Cerebellar nuclear complex (tissue), 1 donor: ENCODE measurements at places on chromosomes 12 and 14.

- DNase-seq, result no peak
Observed at GRCh38 chr12:92509156-92509738, 193.5 kb upstream of the PLEKHG7 start.

GRCh38 chr12:118649765-118650585, 273.6 kb downstream of the SUDS3 start:
- no peak for DNase-seq

GRCh38 chr12:71440345-71440762, 756 bp downstream of the LGR5 start:
- DNase-seq, result no peak

DNA sequence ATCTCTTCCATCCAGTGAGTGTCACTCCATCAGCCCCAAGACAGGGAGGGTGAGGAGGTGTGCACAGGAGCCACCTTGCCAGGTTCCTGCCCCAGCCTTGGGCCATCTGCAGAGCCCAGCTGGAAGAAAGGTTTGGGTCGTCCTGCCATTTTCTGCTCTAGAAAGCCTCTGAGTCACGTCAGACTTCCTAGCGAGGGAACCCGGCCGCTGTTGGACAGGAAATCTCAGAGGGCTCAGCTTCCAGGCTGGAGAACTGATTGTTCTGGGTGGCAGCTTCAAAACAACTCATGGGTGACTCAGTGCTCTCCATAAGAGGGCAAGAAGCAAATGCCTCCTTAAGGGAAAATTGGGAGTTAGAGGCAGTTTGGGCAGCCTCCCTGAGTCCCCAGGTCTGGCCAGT, 16.6 kb downstream of the HIP1R start:
- DNase-seq, result no peak

- DNase-seq, result no peak
Observed at GRCh38 chr14:26143057-26143456, 454.8 kb downstream of the NOVA1 start.

DNA sequence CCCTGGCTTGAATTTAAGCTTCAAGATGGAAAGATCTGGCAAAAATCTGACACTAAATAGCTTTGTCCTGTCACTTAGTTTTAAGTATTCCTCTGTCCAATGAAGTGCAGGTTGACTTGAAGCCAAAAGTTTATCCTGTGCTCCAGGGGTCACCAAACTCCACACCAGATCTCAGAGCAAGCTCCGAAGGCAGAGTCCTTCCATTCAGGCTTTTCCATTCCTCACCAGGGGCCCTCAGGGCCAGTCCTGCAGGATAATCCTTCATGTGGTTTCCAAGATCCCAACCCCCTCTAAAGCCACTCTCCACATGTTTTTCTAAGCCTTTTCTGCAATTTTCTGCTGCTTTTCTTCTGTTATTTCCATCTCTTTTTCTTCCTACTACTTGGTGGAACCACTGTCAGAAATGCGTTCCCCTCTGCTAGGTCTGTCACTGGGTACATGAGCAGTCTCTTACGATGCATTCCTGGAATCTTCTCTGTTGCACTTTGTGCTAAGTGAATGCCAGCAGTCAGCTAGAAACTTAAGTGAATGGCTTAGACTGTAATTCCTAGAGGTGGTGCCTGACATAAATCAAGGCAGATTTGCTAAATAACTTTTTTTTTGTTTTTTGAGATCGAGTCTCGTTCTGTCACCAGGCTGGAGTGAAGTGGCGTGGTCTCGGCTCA, 251.4 kb downstream of the MSRB3 start:
- no peak for DNase-seq

GRCh38 chr14:95305145-95305544, 14.6 kb downstream of the CLMN start:
- no peak for DNase-seq

GRCh38 chr14:103859416-103860202, 12.2 kb upstream of the PPP1R13B start:
- DNase-seq, result no peak

DNA sequence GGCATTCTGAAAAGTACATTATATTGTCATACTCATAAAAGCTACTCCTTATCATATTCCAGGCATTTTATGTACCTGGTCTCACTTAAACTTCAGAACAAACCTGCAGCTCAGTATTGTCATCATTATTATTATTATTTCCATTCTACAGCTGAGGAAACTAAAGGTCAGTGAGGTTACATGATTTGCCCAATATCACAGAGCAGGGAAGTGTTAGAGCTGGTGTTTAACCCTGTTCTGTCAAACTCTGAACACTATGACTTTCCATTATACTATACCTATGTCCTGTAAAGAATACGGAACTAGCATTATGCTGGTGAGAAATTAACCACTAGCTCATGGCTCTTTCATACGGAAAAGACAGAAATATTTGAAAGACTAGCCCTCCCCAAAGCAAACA, 56.4 kb downstream of the STON2 start:
- no peak for DNase-seq

DNA sequence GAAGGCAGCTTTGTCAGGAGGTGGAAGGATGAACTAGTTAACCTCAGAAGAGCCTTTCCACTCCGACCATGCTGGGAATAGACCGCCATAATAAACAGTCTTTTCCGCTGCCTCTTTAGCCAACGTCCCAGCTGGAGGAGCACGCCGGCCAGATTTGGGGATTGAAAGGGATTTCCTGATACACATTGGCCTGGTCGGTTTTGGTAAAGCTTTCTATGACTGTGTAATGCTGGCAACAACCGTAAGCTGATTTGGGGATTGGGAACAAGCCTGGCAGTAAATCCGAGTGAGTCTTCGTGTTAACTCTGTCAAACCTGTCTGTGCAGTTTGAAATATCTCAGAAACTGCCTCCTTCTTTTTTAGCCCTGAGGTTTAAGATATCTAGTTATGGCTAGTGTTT, 87.0 kb downstream of the DAD1 start:
- DNase-seq, result no peak

- DNase-seq, result no peak
Observed at GRCh38 chr12:120538281-120539156, 4.4 kb downstream of the RNF10 start.

- DNase-seq, result no peak
Observed at GRCh38 chr12:28780096-28780495, 369.0 kb upstream of the FAR2 start.

- DNase-seq, result no peak
Observed at GRCh38 chr14:95332641-95333040, 12.9 kb upstream of the CLMN start.

DNA sequence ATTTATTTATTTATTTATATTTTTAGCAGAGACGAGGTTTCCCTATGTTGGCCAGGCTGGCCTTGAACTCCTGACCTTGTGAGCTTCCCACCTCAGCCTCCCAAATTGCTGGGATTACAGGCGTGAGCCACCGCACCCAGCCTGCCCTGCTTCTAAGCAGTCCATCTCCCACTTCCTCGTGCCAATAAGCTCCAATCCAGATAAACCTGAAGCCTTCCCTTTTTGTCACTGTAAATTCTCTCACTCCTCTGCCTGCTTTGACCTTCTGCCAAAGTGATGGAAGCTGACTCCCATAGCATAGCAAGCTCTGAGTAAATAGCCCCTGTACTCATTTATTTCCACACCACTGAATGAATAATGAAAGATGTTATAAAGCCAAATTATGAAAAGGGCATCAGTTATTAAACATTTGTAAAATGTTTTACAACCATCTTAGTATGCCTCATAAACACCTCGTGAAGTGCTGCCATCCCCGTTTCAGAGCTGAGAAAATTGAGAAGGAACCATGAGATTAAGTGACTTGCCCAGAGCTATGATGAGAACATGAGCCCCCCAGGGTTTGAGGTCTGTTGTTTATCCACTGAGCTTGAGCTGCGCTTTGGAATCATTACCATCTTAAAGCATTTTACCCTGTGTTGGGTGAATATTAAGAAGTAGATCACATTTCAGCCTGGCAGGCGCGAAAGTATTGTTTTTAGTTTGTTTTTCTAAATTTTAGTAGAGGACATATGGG, 30.4 kb downstream of the MANSC1 start:
- DNase-seq, result no peak
